Activated T-helper 17 cell treated with anti-CD3 and anti-CD28 coated beads, Interleukin-2, amount 50 U/mL, for 72 hours (primary cell): ENCODE measurements at places on chromosomes 11 and 22.
A peak's percentile ranks its signal among the peaks of the same experiment; 100 is the strongest.

GRCh38 chr11:30326906-30327305 lies 4.0 kb downstream of the ARL14EP start:
- ATAC-seq, result no peak

DNA sequence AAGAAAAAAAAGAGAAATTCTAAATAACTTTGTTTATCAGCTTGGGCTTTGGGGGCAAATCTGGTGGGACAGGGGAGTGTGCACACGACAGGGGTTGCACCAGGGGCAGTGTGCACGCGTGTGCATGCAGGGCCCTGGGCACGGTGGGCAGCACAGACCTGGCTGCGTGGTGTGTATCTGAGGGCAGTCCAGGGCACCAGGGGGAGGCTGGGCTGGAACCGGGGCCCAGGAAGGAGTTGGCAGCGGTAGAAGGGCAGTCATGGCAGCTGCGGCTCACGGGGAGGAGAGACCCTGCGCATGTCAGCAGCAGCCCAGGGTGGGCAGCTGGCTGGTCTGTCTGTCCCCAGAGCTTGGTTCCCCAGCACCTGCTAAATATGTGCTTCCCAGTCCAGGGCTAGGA lies 4.3 kb downstream of the KRTAP5-5 start:
- ATAC-seq, result no peak

DNA sequence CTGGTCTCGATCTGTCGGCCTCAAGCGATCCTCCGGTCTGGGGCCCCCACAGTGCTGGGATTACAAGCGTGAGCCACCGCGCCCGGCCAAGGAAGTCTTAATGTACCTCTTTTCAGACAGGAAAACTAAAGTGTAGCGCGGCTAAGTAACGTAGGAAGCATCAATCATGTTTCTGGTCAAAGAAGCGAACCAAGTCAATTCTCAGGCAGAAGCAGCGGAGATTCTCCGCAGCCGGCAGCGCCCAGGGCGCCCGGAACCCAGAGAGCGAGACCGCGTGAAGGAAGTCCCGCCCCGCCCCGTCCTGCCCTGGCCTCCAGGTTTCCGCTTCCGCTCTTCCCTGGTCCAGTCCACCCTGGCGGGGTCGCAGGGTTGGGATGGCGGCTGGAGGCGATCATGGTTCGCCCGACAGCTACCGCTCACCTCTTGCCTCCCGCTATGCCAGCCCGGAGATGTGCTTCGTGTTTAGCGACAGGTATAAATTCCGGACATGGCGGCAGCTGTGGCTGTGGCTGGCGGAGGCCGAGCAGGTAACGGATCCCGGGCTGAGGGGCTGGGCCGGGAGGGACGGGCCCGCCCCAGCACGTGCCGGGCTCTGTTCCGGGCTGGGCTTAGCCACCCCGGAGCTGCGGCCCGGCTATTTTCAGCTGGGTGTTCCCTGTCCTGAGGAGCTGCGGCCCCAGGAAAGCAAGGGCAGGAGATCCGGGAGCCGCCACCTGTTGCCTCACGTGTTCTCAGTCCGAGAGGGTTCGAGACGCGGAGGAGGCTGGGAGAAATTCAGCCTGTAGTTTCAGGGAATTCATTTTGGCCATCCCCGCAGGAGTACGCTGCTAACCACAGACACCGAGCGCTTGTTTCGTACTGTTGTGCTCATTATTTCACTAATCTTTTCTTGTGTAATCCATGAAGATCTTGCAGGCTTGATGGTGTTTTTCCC lies at the start of gene ADSL:
TSS of gene ADSL (plus strand) at position 316 of the 934 bp plus-strand sequence. CDS start at position 375, 59 bp downstream.
- ATAC-seq, result peak; percentile 94

DNA sequence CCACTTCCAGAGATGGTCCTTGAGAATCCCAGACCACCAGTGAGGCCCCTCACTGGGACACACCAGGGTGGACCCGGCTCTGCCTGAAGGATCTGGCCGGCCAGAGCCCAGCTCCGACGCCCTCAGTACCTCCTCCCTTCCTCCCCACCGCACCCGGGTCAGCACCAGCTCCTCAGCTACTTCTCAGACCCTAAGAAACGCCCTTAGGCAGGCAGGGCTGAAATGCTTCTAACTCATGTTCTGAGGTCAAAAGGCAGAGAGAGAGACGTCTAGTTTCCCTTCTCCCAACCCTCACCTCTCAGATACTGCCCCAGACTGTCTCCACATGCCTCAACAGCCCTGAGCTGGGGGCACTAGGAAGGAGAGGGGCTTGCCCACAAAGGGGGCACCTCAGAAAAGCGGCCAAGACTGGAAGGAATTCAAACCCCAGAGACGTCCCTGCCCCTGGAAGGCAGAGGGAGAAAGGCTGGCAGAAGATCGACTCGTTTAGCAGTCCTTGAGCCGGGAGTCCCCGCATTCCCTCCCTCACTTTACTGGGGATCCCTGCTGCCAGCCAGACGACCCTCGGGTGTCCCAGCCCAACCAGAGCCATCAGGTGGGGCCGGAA lies 539 bp downstream of the USH1C start:
- no peak for ATAC-seq

DNA sequence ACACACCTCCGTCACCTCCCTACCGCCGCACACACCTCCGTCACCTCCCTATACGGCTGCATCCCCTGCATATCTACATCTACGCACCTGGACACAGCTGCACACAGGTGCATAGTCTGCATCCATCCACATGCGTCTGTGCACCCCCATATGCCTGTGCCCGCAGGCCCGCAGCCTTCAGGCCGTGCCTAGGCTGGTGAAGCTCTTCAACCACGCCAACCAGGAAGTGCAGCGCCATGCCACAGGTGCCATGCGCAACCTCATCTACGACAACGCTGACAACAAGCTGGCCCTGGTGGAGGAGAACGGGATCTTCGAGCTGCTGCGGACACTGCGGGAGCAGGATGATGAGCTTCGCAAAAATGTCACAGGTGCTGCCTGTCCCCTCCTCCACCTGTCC lies 4.8 kb downstream of the PKP3 start:
- no peak for ATAC-seq

DNA sequence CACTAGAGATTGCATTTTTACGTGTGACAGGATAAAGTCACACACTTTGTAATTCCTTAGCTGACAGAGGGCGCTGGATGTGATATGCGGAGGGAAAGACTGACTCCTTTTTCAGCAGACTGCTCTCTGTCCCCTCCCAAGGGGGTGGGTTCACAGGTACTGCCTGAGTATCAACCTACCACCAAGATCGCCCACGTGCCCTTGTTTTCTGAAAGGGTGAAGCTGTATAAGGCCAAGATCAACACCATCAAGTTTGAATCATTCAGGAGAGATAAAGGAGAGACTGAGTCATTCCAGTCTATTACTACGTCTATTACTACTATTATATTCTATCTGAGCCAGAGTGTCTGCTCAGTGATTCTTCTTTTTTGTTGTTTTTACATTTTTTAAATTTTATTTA lies 30.7 kb downstream of the BUD13 start:
- ATAC-seq, result peak; percentile 57

- no peak for ATAC-seq
Measured at GRCh38 chr11:134267966-134268365, 8.2 kb upstream of the GLB1L3 start.

GRCh38 chr22:22157348-22157725 lies 87.2 kb upstream of the VPREB1 start:
- peak; percentile 14 for ATAC-seq

DNA sequence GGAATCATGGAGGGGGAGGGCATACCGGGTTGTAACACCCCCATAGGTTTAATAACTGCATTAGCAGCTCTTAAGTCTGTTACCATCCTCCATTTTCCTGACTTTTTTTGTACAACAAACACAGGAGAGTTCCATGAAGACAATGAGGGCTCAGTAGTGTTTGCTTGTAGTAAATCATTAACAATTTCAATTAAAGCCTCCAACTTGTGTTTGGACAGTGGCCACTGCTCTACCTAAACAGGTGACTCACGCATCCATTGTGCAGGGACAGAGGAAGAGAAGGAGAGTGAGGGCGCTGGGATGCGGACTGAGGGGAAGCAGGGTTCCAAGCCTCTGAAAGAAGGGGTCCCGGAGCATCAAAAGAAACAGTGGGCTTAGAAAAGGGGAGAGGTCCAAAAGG lies 21.3 kb upstream of the MTNR1B start:
- ATAC-seq, result no peak

- no peak for ATAC-seq
Measured at GRCh38 chr11:131278472-131278871, 91.9 kb upstream of the NTM start.

GRCh38 chr11:10302744-10303557 lies 1.9 kb upstream of the ADM start:
- ATAC-seq, result peak; percentile 2

GRCh38 chr22:29224121-29224858 lies 18.6 kb downstream of the EMID1 start:
- ATAC-seq, result no peak

GRCh38 chr11:119195680-119196079 lies 10.4 kb downstream of the NHERF4 start:
- peak; percentile 43 for ATAC-seq

GRCh38 chr22:36424901-36425579 lies 37.3 kb upstream of the MYH9 start:
- ATAC-seq, result no peak

- ATAC-seq, result no peak
Measured at GRCh38 chr11:134710861-134711407, 298.9 kb upstream of the B3GAT1 start.

DNA sequence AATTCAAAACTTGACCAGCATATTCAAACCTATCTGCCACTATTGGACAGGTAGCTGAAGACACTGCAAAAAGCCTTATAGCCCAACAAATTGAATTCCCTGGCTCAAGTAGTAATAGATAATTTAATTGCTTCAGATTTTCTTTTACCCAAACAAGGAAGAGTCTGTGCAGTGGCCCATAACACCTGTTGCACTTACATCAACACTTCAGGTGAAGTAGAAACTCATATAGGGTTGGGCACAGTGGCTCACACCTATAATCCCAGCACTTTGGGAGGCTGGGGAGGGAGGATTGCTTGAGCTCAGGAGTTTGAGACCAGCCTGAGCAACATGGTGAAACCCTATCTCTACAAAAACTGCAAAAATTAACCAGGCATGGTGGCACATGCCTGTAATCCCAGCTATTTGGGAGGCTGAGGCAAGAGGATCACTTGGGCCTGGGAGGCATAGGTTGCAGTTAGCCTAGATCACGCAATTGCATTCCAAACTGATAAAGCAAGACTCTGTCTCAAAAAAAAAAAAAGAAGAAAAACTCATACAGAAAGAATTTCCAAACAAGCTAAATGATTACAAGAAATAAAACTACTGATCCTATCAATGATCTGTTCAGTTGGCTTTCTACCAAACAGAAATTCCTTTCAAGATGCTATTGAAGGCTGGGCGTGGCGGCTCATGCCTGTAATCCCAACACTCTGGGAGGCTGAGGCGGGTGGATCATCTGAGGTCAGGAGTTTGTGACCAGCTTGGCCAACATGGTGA lies 9.5 kb downstream of the FOLR3 start:
- ATAC-seq, result no peak

DNA sequence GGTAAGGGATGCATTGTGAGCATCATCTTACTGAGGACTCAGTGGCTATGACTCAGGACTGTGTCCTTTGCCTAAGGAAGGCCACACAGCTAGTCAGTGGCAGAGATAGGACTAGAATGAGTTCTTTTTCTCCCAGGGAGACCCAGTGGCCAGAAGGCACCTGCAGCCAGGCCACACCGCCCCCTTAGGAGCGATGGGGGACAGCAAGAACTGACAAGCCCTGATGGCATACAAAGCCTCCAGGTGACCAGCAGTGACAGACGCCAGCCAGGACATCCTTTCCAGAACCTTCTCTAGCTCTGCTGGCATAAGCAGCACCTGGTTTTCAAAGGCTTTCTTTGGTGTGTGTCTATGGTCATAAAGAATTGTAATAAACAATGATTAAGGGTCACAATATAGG lies 240.1 kb downstream of the ST3GAL4 start:
- ATAC-seq, result no peak

DNA sequence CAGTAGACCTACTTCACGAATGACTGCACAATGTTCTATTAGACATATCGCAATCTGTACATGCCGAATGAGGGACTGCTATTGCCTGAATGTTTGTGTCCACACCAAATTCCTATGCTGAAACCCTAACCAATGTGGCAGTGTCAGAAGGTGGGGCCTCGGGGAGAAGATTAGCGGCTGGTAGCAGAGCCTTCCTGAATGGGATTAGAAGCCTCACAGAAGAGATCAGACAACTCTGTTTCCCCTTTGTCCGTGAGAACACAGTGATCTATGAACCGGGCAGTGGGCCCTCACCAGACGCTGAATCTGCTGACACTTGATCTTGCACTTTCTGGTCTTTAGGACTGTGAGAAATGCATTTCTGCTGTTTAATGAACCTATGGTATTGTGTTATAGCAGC lies 33.1 kb downstream of the LRFN4 start:
- ATAC-seq, result no peak
